Spleen (tissue), 13 donors: ENCODE measurements at places on chromosomes 12 and 14. TPM values are rescaled to one million over a fixed set of nuclear protein-coding genes. Genes with fewer than 3 reads are reported as not detected.

GLT1D1 gene
- polyA plus RNA-seq, result 0.41 TPM

- peak; percentile 79 for DNase-seq
Observed at GRCh38 chr12:67069451-67070306, 199.5 kb upstream of the CAND1 start.

GRCh38 chr14:32985866-32986265 is 47.2 kb downstream of the NPAS3 start:
- DNase-seq, result no peak

PLEKHH1 gene
- polyA plus RNA-seq, result 0.56 TPM

MYF5 gene
- polyA plus RNA-seq, result not detected
